Astrocyte (in vitro differentiated cells and primary cell): ENCODE measurements at places on chromosomes 11 and 22. TPM values are rescaled to one million over a fixed set of nuclear protein-coding genes. Genes with fewer than 3 reads are reported as not detected.

GNAZ gene
- 0.96 and 1.1 TPM in 2 replicates for total RNA-seq

GRCh38 chr11:78380615-78381051, 37.0 kb downstream of the GAB2 start:
- DNase-seq = peak; percentile 59

CAPN1 gene
- 178 and 217 TPM in 2 replicates for total RNA-seq

- no peak for DNase-seq
These were observed 645 bp downstream of the CDC42BPG start for GRCh38 chr11:64843686-64844329.

MSANTD4 gene
- 19.8 and 24.5 TPM in 2 replicates for total RNA-seq

- DNase-seq = no peak
These were observed 3.6 kb downstream of the SHANK3 start for GRCh38 chr22:50676180-50676636.

DNA sequence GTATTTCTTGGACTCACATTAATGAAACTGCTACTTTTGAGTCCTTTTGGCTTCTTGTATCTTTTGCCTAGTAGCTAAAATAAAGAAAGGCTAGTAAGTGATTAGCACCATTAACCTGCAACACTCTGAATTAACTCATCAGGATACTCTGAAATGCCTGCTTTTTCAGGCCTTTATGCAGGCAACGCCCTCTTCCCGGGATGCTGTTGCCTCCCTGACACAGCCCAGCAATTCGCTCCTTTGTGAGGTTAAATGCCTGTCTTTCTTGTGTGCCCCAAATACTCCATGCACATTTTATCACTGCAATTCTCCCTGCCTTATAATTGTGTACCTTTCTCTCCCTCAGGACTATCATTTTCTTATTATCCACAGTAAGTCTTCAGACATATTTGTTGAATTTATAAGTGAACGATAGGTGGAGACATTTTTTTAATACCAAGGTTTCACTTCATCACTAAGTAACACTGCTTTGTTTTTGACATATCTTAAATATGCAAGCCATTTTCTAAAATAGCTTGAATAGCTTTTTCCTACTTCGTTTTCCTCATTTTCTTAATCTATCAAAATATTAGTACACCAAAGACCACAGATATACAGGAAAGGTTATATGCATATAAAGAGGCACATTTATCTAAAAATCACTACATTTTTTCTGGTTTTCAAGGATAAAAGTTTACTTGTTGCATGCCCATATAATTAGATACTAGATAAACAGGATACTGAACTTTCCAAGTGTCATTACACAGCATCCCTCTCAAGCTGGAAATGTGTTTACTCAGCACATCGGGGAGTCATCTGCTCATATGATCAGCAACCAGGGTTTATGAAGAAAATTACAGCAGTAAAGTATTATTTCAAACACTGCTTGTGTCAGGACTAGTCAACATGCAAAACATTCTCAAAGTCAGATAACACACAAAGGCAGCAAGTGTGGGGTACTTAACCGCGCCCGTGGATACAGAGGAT, 48.5 kb upstream of the DDI1 start:
- DNase-seq = peak; percentile 6
